Stimulated activated memory B cell treated with anti-CD40 and anti-IgM and Interleukin-4, amounts not matched to agents 10 μg/mL and 1 μg/mL and 100 μg/mL, for 72 hours (primary cell): ENCODE measurements at places on chromosomes 1 and 21.

DNA sequence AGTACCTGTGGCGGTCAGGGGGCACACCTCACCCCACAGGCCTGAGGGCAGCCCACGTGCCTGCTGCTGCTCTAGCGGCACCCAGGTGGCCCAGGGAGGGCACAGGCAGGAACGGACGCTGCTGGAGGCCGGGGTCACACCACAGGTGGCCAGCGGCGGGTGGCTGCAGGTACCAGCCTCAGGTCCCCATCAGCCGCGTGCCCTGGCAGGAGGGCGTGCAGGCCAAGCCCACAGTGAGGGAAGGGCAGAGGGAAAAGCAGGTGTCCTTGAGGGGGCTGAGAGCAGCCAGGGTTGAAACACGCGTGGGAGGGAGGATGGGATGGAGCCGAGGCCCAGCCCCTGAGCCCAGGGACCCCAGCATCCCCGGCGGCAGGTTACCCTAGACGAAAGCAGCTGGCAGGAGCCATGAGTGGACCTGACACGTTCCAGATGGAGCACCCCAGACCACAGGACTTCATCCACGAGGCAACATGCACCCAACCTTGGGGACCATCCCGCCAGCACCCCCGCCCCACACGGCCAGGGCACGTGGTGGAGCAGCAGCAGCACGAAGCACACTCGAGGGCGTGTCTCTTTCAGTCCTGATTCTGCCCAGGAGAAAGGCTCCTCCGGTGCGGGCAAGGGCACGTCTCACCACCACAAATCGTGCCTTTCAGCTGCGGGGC is 3.7 kb downstream of the SLC19A1 start:
- no peaks in the 10 kb centered on the region for H3K27me3 ChIP-seq
- H3K27ac ChIP-seq: no peak overlapping the region
- H3K4me3 ChIP-seq: no peak overlapping the region
- ATAC-seq: no peak
- H3K4me1 ChIP-seq: peaks cover 42% of the 10 kb centered on the region
- peaks cover 6% of the 10 kb centered on the region for H3K36me3 ChIP-seq

- no peaks in the 10 kb centered on the region for H3K27me3 ChIP-seq
- H3K4me1 ChIP-seq: peaks cover 23% of the 10 kb centered on the region
- no peak overlapping the region for H3K27ac ChIP-seq
- peaks cover 6% of the 10 kb centered on the region for H3K36me3 ChIP-seq
- no peak for ATAC-seq
Observed at GRCh38 chr21:34599534-34600101, 15.3 kb downstream of the RCAN1 start.

GRCh38 chr1:12539705-12540579 is 78.1 kb downstream of the DHRS3 start:
- H3K4me3 ChIP-seq: no peak overlapping the region
- no peak overlapping the region for H3K27ac ChIP-seq
- H3K4me1 ChIP-seq: no peaks in the 10 kb centered on the region
- H3K27me3 ChIP-seq: peaks cover 11% of the 10 kb centered on the region

DNA sequence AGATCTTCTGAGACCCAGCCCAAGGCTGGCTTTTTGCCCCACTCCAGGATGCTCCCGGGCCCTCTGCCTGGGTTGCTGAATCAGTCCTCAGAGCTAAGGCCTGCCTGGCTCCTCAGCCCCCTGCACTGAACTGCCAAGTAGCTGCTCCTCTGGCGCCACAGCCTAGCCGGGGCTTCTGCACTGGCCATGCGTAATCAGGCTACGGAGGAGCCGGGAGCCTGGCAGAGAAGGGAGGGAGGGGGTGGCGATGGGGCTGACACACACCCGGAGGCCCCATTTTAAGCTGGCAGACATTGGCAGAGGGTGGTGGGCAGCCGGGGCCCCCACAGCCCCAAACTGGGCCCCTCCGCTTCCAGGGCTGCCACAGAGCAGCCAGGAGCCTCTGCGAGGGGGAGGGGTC is 38.7 kb downstream of the ALPL start:
- H3K27ac ChIP-seq: no peak overlapping the region
- H3K4me3 ChIP-seq: no peak overlapping the region
- peaks cover 3% of the 10 kb centered on the region for H3K4me1 ChIP-seq
- H3K36me3 ChIP-seq: no peaks in the 10 kb centered on the region
- no peaks in the 10 kb centered on the region for H3K27me3 ChIP-seq

DNA sequence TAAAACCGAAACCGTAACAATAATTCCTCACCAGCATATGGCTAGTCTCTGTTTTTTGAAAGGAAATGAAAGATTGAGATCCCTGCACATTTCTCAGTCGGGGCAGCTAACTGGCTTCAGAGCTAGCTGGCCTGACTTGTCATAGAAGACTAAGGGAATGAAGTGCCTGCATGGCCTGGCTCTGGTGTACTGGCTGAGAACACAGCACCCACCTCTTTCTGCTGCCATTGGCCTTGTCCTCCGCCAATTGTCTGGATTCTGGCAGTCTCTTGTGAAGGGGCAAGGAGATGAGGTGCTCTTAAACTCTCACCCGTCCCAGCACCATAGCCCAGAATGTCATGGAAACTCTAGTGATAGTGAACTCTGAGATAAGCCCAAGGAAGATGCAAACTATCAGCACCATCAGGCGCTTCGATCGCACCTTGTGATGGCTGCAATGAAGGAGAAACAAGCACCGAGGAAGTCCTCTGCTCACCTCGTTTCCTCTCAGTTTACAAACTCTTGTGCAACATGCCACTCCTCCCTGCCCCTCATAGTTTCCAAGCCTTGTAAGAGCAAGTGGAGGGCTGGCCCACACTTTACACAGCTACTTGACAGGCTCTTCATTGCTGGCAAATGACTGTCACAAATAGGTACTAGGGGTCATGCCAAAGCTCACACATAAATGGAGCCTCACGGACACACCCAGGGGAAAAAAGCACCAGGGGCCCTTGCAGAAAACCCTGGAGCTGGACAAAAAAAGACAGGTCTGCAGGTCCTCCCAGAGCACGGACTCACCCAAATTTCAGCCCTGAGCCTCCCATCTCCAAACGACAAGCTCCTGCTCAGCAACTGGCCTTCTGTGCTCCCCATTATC is 16.4 kb downstream of the INPP5B start:
- peak overlapping the region; percentile 85 for H3K27ac ChIP-seq
- ATAC-seq: peak; percentile 56
- H3K4me1 ChIP-seq: peaks cover 54% of the 10 kb centered on the region
- peaks cover 22% of the 10 kb centered on the region for H3K36me3 ChIP-seq

DNA sequence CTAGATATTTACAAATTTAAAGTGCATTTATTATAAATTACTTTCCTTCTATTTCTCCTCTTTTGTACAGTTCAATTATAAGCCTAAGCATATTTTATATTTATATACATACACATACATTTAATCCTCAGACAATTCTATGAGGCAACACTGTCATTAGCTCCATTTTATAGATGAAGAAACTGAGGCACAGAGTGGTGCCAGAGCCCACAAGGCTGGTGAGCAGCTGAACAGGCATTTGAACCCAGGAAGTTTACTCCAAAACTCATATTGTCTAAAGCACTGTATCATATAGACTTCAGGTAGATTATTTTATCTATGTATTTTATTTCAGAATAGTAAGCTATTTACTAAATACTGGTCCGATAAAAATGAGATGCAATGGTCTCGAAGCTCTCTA is 52.3 kb downstream of the PTP4A2 start:
- no peaks in the 10 kb centered on the region for H3K27me3 ChIP-seq
- no peak overlapping the region for H3K4me3 ChIP-seq
- peaks cover 38% of the 10 kb centered on the region for H3K4me1 ChIP-seq

GRCh38 chr1:9204156-9204720 is 30.3 kb upstream of the H6PD start:
- no peaks in the 10 kb centered on the region for H3K36me3 ChIP-seq
- no peak overlapping the region for H3K4me3 ChIP-seq
- H3K27ac ChIP-seq: no peak overlapping the region
- H3K4me1 ChIP-seq: peaks cover 39% of the 10 kb centered on the region

DNA sequence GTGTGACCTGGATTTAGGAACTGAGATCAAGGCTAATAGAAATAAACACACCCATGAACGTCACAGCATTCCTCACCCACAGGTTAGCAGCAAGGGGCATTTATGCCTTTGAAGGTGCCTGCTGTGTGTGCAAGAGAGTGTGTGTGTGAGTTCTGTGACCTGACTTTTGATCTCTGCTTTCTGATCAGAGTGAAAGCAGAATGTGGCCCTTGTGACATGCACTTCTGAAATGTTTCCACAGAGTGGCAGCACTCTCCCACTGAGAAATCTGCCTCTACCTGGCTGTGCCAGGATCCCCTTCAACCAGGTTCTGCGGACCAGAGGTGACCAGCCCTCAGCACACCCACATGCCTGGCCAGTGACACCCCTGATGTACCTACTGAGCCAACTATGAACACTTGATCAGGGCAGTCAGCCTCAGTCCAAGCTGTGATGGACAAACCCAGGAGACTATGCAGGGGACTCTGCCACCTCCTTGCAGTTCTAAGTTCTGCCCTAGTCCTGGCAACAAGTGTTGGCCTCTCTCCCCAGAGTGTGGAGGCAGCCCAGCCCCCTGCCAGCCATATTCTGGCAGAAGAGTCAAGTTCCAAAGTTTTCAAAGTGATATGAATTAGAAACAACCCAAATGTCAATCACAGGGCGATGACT is 41.0 kb downstream of the RXRG start:
- H3K4me3 ChIP-seq: no peak overlapping the region
- no peak overlapping the region for H3K27ac ChIP-seq
- H3K36me3 ChIP-seq: no peaks in the 10 kb centered on the region
- no peaks in the 10 kb centered on the region for H3K4me1 ChIP-seq
- peak; percentile 61 for ATAC-seq
- H3K27me3 ChIP-seq: peaks cover 44% of the 10 kb centered on the region

DNA sequence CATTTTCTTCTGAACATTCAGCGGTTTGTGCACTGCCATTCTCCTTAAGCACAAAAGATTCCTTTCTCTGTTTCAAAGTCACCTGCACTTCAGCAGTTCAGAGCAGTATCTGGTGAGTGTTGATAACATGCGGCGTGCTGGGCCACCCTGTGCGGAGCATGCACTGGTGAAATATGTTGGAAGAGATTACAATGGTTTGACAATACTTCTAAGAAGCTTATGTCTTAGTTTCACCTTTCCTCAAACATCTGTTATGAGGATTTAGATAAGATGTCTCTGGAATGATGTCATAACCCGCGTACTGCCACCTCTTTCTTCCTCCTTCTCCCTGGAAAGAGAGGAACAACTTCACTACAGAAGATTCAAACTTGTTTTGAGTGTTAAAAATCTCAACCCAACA is 650.3 kb downstream of the AJAP1 start:
- no peaks in the 10 kb centered on the region for H3K4me1 ChIP-seq
- H3K4me3 ChIP-seq: no peak overlapping the region
- no peaks in the 10 kb centered on the region for H3K36me3 ChIP-seq
- H3K27me3 ChIP-seq: no peaks in the 10 kb centered on the region

GRCh38 chr1:192872010-192872409 is 63.2 kb downstream of the RGS2 start:
- no peaks in the 10 kb centered on the region for H3K27me3 ChIP-seq
- no peaks in the 10 kb centered on the region for H3K36me3 ChIP-seq
- no peak overlapping the region for H3K4me3 ChIP-seq
- no peak for ATAC-seq
- H3K4me1 ChIP-seq: no peaks in the 10 kb centered on the region
- no peak overlapping the region for H3K27ac ChIP-seq

- no peaks in the 10 kb centered on the region for H3K36me3 ChIP-seq
- no peak for ATAC-seq
- H3K27me3 ChIP-seq: peaks cover 10% of the 10 kb centered on the region
- no peaks in the 10 kb centered on the region for H3K4me1 ChIP-seq
- H3K27ac ChIP-seq: no peak overlapping the region
Observed at GRCh38 chr1:232413674-232414073, 216.3 kb downstream of the SIPA1L2 start.

- peaks cover 6% of the 10 kb centered on the region for H3K27me3 ChIP-seq
- H3K27ac ChIP-seq: no peak overlapping the region
- H3K36me3 ChIP-seq: no peaks in the 10 kb centered on the region
- ATAC-seq: no peak
- H3K4me1 ChIP-seq: no peaks in the 10 kb centered on the region
Observed at GRCh38 chr1:67192902-67193301, 26.6 kb downstream of the IL23R start.

DNA sequence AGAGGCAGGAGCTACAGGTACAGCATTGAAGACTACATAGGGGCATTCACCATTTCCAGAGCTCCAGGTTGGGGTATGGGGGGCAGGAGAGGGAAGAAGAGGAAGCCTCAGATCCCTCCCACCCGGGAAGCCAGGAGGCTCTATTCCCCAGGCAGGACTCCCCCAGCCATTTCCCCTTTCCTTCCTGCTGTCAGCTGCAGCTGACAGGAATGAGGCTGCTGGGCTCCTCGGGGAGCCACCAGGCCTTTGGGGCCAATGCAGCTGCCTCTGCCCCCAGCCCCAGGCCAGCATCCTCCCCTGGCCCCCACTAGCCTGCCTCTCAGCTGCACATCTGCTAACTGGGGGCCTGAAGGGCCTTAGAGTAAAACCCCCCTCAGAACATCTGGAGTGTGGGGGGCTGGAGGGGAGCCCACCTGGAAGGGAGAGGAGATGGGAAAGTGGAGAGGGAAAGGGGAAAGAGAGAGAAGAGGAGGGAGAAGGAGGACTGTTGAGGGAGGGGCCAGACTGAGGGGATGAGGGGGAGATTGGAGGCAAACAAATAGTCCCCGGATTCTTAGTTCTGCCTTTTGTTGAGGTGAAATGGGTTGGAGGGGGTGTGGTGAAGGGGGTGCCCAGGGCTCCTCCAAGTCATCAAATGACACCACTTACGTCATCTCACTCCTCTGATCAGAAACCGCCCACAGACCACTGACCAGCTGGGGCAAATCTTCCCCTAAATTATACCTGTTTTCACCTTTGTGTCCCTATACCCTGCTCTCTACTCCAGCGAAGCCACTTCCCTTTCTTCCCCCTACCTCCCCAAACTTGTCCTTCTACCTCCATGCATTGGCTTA is 58.0 kb downstream of the LGR6 start:
- H3K27me3 ChIP-seq: peaks cover 50% of the 10 kb centered on the region
- H3K4me1 ChIP-seq: no peaks in the 10 kb centered on the region
- no peak overlapping the region for H3K27ac ChIP-seq

- no peaks in the 10 kb centered on the region for H3K36me3 ChIP-seq
- no peak for ATAC-seq
- H3K27ac ChIP-seq: no peak overlapping the region
Observed at GRCh38 chr1:7424352-7424890, 346.7 kb upstream of the VAMP3 start.

- no peaks in the 10 kb centered on the region for H3K4me1 ChIP-seq
- peaks cover 76% of the 10 kb centered on the region for H3K27me3 ChIP-seq
- no peak overlapping the region for H3K4me3 ChIP-seq
- no peaks in the 10 kb centered on the region for H3K36me3 ChIP-seq
- no peak overlapping the region for H3K27ac ChIP-seq
Observed at GRCh38 chr1:22612671-22613571, 23.5 kb upstream of the C1QA start.
